ENCODE measurements at places on chromosomes 13 and 19.

DNA sequence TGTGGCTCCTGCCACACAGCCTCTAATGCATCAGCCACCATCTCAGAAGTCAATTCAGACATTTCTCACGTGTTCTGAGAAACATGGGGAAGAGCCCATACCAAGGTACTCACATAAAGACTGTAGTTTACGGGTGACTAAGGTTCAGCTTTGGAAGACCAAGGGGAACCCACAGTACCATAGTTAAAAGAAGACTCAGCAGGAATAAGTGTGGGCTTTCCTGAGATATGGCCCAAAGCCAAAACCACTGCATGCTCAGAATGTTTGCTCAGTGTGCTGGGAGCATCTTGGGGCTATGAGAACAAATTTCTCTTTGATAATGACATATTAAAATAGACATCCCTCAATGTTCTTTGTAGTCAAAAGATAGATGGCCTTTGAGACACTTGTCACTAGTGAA, 283.8 kb downstream of the DCT start:
- DNase-seq: peak; percentile 35

DNA sequence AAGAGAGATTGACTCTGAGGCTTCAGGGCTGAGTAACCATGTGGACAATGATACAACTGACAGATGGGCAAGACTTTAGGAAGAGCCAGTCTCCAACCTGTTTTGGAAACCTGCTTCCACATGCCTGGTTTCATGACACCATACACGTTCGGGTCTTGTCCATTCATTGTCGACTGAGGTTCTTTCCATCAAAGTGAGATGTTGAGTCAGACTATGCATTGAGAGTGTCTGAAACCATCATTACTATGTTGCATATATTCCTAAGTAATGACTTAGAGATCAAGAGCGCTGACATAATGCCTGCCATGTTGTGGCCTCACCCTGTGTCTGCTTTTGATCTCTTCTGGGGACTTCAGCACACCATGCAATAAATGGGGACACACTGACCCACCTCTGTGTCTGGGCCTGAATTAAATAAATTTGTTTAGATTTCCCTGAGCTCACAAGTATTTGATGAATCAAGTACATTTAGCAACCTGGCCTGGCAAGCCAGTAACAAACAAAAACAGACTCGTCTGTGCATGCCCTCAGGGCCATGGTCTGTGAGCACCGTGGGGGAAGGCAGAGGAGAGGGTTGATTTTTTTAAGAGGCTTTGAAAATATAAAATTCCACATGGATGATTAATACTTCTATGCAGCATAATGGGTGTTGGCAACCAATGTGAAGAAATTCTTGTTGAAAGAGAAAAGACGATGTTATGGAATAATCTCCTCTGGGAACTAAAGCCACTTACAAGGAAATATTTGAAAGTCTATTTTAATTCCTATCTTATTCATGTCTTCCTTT, 49.9 kb upstream of the UBAC2 start:
- peak; percentile 17 for DNase-seq

- DNase-seq: no peak
These were observed 68.6 kb upstream of the MIR17HG start for GRCh38 chr13:91278888-91279287.

DNA sequence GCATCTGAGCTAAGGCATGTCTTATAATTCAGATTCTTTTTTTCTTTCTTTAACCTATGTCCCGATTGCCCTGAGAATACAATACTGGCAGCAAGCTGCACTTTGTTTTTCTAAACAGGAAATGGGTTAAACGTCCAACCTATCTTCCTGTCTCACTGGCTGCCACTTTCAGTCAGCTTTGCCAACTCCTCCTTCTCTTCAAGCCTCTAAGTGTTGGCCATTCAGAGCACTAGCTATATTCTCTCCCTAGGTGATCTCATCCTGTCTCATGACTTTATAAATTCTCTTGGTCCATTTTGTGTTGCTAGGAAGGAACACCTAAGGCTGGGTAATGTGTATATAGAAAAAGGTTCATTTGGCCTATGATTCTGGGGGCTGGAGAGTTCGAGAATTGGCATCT, 109.5 kb upstream of the TSC22D1 start:
- DNase-seq: no peak

- DNase-seq: no peak
These were observed 666 bp upstream of the ZNF320 start for GRCh38 chr19:52898101-52898500.

GRCh38 chr19:33192010-33192409, 2.1 kb upstream of the LRP3 start:
- DNase-seq: no peak

- peak; percentile 22 for DNase-seq
These were observed 205.0 kb downstream of the NALCN start for GRCh38 chr13:101211261-101211660.

DNA sequence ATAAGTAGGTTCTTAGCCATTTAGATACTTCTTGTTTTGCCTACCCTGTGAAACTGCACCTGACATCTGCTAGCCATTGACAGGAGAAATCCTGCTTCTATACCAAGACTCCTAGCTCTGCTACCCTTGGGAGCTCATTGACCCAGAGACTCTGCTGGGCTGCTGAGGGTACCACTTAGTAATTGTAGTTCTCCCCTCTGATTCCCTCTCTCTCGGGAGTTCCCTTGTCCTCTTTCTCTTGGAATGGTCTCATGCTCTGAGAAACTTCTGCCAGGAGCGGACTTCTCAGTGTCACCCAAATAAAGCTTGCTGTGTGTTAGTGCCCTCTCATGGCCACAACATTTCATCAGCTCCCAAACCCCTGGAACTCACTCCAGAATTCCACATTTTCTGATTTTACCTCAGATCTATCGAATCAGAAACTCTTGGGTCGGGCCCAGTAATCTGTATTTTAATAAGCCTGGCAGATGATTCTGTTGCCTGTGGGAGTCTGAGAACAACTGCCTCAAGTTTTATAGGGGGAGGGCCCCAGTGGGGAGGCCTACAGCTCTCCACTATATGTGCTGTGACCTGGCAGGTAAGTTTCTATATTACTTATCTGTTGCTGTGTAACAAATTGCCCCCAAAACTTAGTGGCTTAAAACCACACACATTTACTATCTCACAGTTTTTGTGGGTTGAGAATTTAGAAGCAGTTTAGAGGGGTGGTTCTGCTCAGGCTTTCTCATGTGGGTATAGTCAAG, 221.1 kb downstream of the TDRD3 start:
- no peak for DNase-seq

DNA sequence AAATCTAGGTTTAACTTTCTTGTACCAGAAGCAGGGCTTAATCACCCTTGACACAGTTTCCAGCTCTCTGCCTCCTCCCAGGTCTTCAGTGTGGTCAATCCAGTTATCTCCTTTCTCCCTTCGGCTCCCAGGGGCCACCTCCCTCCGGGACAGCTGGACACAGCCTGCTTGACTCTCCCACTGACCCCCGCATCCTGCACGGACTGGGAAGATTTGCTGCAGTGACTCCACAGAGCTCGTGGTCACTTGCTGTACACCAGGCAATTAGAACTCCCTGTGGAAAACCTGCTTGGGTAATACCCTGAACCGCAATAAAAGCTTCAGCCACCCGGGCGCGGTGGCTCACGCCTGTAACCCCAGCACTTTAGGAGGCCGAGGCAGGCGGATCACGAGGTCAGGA, 116.5 kb downstream of the NUFIP1 start:
- no peak for DNase-seq

DNA sequence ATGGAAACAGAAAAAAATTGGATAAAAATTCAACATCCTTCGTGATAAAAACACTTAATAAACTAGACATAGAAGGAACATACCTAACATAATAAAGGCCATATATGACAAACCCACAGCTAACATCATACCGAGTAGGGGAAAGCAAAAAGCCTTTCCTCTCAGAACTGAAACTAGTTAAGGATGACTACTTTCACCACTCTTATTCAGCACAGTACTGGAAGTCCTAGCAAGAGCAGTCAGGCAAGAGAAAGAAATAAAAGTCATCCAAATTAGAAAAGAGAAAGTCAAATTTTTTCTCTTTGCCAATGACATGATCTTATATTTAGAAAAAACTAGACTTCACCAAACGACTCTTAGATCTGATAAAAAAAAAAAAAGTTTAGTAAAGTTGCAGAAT, 25.8 kb upstream of the SLC7A9 start:
- DNase-seq: no peak

DNA sequence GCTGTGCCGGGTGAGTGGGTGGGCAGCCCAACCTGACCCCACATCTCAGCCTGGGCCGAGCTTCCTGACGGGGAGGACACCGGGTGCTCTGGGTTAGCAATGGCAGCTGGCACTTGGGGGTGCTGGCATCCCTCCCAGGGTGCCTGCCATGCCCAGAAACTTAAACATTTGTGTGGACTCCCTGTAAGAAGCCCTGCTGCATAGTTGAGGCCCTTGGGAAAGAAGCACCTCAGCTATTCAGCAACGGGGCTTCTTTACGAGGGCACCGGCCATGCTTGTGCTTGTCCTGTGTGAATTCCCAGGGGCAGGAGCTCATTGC, 33.8 kb upstream of the MEDAG start:
- no peak for DNase-seq

GRCh38 chr13:33150126-33150525, 133.9 kb downstream of the KL start:
- DNase-seq: peak; percentile 9

DNA sequence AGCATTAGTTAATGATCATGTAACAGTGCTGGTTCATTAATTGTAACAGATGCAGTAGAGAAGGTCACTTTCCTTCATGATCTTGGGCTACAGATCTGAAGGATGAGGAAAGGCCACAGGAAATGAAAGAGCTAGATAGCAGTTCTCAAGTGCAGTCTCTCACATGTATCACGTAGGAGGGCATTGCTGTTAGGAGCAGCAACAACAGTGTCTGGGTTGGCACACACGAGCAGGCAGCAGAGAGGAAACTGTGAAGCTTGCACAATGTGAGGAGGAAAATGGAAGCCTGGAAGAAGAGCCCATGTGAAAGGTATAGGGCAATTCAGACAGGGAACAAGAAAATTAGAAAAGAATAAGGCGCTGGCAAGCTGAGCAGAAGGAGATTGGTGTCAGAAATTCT, 1741.5 kb downstream of the PCDH9 start:
- no peak for DNase-seq

DNA sequence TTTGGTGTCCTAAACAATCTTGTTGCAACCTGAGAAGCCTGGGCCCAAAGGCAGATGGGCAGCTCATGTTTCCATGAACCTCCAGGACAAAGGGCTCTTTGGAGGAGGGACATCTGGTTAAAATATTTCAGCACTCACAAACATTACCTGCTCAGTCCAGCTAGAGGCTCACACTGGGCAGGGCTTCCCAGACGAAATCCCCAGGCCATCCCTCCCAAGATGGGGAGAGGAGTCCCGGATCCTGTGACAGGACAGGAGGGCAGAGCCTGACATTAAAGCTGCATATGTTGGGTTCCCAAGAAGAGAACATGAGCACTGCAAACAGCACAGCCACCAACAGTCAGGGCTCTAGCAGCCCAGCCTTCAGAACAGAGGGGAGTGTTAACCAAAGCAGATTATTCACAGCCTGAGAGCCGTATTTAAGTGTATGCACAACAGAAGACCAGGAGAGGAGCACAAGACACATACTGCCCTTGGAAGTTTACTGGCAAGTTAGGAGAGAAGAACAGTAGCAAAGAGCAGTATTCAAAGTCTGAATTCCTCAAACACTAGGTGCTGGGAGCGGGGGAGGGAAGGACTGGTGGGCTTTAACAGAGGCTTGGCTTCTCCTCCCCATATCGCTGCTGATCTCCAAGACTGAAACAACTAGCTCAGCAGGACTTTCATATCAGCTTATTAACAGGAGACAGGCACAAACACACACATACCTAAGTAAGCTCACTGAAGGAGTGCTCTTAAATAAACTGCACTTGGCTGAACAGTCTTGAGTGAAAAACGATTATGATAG, 12.3 kb downstream of the ATP7B start:
- no peak for DNase-seq

Data from fibroblast of the conjunctiva (primary cell).